Stimulated activated naive CD4-positive, alpha-beta T cell treated with Interleukin-2 at 50 U/mL for 16 hours (primary cell): ENCODE measurements at places on chromosomes 3 and 15.

GRCh38 chr3:195251336-195252065 lies 19.5 kb downstream of the XXYLT1 start:
- no peak for DNase-seq

DNA sequence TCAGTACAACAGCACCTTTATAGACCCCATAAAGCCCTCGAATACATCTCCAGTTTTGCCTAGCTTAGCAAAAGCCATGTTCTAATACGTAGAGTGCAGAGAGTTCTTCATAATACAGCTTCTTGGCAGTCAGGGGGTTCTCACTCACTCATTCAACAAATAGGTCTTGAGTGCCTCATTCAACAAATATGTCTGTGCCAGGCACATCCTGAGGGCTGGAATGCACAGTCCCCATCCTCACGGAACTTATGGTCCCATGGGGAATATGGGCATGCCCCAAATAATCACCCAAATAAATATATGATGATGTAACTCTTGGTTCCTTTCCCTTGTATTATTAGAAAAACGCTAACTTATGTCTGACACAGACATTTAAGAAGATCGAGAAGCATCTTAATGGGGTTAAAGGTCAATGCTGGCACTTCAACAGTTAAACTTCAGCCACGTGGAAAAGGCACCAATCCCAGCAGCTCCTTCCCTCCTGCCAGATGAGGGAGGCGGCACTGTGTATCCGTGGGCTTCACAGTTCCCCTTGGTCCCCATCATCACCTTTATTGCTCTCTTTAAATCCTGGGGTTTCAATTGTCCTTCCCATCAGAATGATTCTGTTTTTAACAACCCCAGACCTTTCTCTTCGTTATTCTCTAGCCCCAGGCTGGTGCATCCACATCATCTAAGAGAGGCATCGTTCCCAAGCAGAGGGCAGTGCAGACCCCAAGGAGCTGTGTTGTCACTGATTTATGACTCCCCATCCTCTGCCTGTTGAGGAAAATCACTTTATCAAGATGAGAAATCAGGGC lies 18.9 kb upstream of the SEMA5B start:
- DNase-seq, result no peak

DNA sequence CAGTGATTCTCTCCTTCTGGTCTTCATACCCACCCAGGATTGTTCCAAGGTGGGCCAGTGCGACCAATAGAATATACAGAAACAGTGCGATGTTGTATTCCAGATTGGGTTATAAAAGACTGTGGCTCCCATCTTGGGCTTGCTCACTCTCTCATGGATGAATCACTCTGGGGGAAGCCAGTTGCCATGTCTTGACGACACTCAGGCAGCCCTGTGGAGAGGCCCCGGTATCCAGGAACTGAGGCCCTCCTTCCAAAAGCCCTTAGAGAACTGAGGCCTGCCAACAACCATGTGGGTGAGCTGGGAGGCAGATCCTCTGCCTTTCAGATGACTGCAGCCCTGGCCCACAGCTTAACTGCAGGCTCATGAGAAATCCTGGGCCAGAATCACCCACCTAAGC lies 57.2 kb downstream of the SH3GL3 start:
- no peak for DNase-seq

DNA sequence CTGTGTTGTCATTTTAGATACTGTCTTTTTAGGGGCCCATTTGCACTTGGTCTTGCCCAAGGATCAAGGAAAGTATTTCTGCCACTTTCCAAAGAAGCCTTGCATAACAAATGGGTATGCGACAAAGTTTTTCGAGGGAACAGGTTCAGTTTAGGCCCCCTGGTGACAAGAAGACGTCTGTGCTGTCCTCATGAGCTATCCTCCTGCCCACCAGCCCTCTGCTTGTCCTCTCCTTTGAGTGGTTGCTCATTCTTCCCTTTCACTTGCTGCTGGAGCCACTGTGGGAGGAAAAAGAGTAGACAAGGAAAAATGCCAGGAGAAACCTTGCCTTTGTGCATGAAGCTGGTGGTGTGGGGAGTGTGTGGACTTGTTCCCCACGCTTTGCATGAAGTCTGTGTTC lies 171.9 kb downstream of the CACNA2D3 start:
- no peak for DNase-seq

DNA sequence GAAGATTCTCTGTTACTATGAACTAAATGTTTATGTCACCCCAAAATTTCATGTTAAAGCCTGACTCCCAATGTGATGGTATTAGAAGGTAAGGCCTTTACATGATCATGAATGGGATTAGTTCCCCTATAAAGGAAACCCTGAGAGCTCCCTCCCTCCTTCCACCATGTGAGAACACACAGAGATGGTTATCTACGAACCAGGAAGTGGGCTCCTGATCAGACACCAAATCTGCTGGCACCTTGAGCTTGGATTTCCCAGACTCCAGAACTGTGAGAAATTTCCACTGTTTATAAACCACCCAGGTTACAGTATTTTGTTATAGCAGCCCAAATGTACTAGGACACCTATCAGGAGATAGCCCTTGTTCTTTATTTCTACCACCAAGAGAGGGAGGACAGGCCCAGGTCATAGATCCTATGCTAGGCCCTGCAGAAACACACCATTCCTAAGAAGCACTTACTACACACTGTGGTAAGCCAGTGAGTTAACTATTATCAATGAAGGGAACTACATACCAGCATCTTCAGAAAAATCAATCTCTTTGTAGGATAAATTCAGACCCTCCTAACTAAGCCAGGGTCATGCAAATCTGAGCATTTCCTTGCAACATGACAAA lies 59.0 kb downstream of the PRKAR2A start:
- DNase-seq, result no peak

DNA sequence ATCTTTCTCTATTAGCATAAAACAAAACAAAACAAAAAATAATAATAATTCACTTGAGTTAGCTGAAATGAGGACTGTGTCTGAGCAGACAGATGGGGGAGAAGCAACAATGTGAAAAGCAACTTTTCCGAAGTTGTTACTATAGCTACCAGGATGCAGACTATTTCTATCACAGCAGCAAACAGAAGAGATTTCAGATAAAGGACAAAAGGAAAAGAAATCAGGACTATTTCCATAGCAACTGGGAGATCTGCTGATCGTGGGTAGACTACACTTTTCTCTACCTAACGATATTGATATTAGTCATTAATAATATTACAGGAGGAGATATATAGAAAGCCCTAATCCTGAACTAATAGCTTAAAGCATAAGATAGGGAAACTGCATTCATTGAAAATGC lies 321.7 kb downstream of the GABRG3 start:
- no peak for DNase-seq

DNA sequence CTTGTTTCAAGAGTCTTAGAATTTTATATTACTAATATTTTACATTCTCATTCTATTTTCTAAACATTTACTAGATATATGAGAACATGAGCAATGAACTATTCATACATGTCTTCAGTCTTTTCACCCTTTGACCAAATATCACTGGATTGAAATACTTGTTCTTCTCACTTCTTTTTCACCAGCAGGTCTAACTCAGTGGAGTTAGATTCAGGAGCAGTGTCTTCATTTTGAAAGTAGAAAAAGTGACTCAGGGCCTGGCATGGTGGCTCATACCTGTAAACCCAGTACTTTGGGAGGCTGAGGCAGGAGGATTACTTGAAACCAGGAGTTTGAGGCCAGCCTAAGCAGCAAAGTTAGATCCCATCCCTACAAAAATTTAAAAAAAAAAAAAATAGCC lies 70.8 kb downstream of the USP13 start:
- no peak for DNase-seq

GRCh38 chr15:52150043-52150825 lies 37.7 kb upstream of the BCL2L10 start:
- DNase-seq, result no peak

DNA sequence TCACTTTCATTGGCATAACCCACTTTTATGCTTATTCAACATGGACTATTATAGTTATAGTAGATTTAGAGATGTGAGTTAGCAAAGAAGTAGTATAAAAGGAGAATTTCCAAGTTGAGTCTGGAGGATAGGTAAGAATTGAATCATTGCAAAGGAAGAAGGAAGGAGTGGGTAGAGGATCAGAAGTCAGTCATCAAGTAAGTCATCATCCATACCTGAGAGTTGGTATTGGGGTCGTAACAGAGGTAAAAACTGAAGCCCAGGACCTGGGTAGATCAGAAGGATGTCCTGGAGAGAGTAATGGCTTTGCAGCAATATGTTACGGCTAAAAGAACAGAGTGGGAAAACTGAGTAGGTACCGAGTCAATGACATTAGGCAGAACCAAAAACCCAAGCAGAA lies 265.7 kb downstream of the SUCLG2 start:
- no peak for DNase-seq

- DNase-seq, result no peak
Observed at GRCh38 chr3:126855374-126855773, 127.5 kb upstream of the PLXNA1 start.

DNA sequence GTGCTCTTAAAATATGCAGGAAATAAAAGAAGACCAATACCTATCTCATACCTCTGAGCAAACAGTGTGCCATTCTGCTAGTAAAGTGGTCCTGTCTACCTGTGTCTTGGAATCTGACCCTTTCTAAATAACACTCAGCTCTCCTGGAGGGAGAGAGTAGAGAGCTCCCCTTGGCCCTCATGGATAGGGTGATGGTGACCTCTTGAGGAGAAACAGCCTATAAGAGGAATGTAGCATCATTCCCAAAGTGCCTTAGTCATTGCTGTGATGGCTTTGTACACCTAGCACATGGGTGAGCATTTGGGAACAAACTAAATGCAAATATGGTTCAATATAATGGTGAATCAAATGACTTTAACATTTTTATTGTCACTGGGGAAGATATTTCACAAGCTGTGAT lies 10.0 kb downstream of the SNTN start:
- DNase-seq, result no peak

DNA sequence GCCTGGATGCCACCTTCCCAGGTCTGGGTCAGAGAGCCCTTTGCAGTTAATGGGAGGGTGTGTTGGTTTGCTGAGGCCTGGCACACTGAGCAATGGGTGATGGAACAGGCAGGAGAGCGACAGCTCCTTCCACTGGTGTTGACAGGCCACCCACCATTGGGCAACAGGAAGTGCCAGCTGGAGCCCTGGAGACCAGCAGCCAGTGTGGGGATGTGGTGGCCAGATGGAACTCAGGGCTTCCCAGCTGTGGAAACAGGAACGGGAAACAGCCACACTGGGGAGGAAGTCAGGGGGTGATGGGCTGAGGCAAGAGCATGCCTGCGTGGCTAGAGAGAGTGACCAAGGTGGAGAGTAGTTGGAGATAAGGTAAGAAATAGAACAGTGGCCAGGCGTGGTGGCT lies 9.3 kb downstream of the PSTPIP1 start:
- DNase-seq, result no peak
